NCI-H1436 (cell line): ENCODE measurements at places on chromosomes 6 and 20.

- DNase-seq = no peak
Observed at GRCh38 chr6:1872649-1873131, 263.0 kb downstream of the FOXC1 start.

GRCh38 chr6:121584586-121585369, 149.3 kb downstream of the GJA1 start:
- DNase-seq = no peak

GRCh38 chr6:127267646-127268625, 1.3 kb downstream of the RNF146 start:
- DNase-seq = no peak

- no peak for DNase-seq
Observed at GRCh38 chr6:77292564-77293546, 170.4 kb downstream of the HTR1B start.

GRCh38 chr6:71534921-71535320, 246.3 kb downstream of the OGFRL1 start:
- DNase-seq = no peak

GRCh38 chr20:328975-329695, 3.8 kb downstream of the SOX12 start:
- DNase-seq = no peak

- DNase-seq = no peak
Observed at GRCh38 chr6:74466572-74466971, 739.3 kb downstream of the COL12A1 start.

GRCh38 chr6:100592929-100593328, 128.2 kb upstream of the SIM1 start:
- DNase-seq = peak; percentile 98

DNA sequence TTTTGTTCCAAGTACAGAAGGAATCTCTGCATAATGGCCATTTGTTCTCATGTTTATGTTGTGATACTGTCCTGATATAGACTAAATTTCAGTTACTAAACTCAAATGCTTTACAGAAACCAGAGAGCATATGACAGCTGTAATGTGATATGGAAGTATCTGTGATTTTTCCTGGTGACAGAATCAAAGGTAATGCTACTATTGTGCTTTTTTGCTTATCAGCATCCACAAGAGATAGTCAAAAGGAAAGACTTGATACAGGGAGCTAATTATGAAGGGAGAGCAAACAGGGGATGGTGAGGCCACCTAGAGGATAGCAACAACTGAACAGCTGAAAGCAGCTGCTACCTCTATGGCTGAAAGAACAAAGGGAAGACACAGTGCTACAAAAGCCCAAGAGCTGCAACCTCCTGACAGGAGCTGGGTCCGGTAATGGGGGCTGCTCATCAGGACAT, 181.4 kb downstream of the PHF3 start:
- no peak for DNase-seq
